ENCODE measurements at places on chromosomes 12 and 14. TPM values are rescaled to one million over a fixed set of nuclear protein-coding genes. Genes with fewer than 3 reads are reported as not detected.

Gene CLEC4C
- total RNA-seq = not detected

Gene BEST3
- under 0.01 TPM for total RNA-seq

Gene KRT72
- not detected for total RNA-seq

Gene CIROP
- 0.28 TPM for total RNA-seq

Gene GDF3
- total RNA-seq = not detected

Gene KRAS
- 9.3 TPM for total RNA-seq

Gene DLGAP5
- total RNA-seq = 40.3 TPM

Gene IFNG-AS1
- total RNA-seq = not detected

Gene LMO3
- 1.7 TPM for total RNA-seq

Gene HVCN1
- total RNA-seq = 1.4 TPM

Gene KRT86
- not detected for total RNA-seq

DNA sequence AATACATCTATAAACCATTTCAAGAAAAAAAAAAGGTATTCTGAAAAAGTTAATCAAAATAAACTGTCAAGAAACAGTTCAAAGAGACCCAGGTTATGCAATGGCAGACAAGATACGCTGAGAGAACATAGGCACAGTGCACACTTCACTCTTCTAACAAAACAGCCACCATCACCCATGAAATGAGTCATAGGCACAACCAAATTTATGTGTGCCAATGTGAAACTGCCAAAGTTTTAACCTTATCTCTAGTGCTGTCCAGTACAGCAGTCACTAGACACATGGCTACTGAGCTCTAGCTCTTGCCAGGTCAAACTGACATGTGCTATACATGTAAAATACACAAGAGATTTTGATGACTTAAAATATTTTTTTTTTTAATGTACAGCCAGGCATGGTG is 1.4 kb downstream of the CEP128 start:
- no peak overlapping the region for H3K4me3 ChIP-seq
- H3K27me3 ChIP-seq = no peaks in the 10 kb centered on the region
- H3K4me1 ChIP-seq = no peaks in the 10 kb centered on the region
- H3K36me3 ChIP-seq = no peaks in the 10 kb centered on the region
- H3K27ac ChIP-seq = no peak overlapping the region

DNA sequence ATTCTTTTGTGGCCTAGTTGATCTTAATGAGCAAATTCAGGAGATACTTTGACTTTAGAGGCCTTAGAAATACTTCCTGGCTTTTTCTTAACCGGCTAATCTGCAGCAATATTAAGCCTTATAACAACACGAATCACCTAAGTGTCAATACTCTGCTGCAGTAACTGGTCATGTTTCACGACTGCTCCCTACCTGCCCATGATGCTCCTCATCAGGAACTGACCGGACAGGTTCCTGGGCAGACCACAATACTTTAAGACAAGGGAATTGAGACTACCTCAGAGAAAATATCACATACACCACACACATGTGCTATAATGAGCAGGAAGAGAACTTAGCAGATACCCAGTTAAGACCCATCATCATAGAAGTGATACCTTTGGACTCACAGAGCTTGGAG is 211.9 kb upstream of the BMP4 start:
- peaks cover 15% of the 10 kb centered on the region for H3K27me3 ChIP-seq
- H3K4me3 ChIP-seq = no peak overlapping the region
- H3K27ac ChIP-seq = no peak overlapping the region
- H3K36me3 ChIP-seq = no peaks in the 10 kb centered on the region
- no peak for DNase-seq

DNA sequence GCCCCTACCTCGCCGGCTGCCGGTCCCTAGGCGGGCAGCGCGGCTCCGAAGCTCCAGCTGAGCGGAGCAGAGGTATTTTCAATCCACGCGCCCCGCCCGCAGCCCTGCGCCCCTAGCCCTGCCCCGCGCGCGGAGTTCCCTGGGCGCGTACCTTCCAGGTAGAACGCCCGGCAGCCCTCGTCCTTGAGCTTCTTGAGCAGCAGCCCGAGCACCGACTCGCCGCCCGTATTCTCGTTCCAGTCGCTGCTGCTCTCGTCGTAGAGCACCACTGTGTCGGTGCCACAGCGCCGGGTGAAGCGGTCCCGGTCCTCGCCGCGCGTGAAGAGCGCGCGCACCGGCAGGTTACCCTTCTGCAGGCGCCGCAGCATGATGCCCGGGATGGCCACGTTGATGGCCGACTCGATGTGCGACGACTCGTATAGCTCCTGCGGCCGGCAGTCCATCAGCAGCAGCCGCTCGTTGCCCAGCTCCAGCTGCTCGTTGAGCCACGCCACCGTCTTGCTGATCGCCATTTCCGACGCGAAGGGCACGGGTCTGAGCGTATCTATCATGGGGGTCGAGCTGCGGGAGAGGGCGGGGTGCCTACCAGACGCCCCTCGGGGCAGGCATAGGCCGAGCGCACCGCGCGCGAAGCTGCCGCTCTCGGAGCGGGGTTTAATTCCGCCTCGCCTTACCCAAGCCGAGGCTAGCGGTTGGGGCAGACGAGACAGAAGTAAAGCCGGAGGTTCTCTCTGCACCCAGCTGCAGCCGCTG is 636 bp downstream of the DUSP6 start:
- H3K36me3 ChIP-seq = peaks cover 11% of the 10 kb centered on the region
- H3K4me3 ChIP-seq = peak overlapping the region; percentile 91
- H3K27ac ChIP-seq = peak overlapping the region; percentile 90
- H3K27me3 ChIP-seq = no peaks in the 10 kb centered on the region

- H3K4me1 ChIP-seq = peaks cover 10% of the 10 kb centered on the region
- DNase-seq = peak; percentile 47
- H3K27ac ChIP-seq = no peak overlapping the region
Measured at GRCh38 chr14:80428171-80428570, 216.9 kb upstream of the DIO2 start.

GRCh38 chr12:27213830-27214787 is 30.0 kb upstream of the STK38L start:
- no peak for DNase-seq
- no peak overlapping the region for H3K4me3 ChIP-seq
- no peak overlapping the region for H3K27ac ChIP-seq
- H3K4me1 ChIP-seq = no peaks in the 10 kb centered on the region
- H3K27me3 ChIP-seq = no peaks in the 10 kb centered on the region
- H3K36me3 ChIP-seq = no peaks in the 10 kb centered on the region

DNA sequence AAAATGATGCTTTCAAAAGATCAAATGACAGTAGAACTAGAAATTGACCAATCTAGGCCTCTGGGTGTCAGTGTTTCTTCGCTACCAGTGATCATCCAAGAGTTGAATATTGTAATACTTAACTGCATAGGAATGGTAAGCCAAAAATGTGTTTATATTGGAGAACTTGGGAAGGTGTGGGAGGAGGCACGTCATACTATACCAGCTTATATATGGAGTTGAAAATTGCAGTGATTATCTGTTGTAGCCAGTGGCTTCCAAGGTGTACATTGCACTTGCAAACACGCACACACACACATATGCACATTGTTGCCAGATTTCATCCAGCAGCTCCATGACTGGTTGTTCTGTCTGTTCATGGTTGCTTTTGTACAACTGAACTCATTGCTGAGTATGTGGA is 36.1 kb downstream of the EID3 start:
- peaks cover 7% of the 10 kb centered on the region for H3K4me1 ChIP-seq
- H3K4me3 ChIP-seq = no peak overlapping the region
- no peak overlapping the region for H3K27ac ChIP-seq
- H3K36me3 ChIP-seq = peaks cover 63% of the 10 kb centered on the region
- peak; percentile 54 for DNase-seq
- H3K27me3 ChIP-seq = no peaks in the 10 kb centered on the region

- no peak overlapping the region for H3K27ac ChIP-seq
- peaks cover 38% of the 10 kb centered on the region for H3K36me3 ChIP-seq
Measured at GRCh38 chr14:101009531-101009930, 106.0 kb upstream of the RTL1 start.

- no peak overlapping the region for H3K4me3 ChIP-seq
- no peaks in the 10 kb centered on the region for H3K27me3 ChIP-seq
- peaks cover 3% of the 10 kb centered on the region for H3K36me3 ChIP-seq
- DNase-seq = no peak
Measured at GRCh38 chr12:89649820-89650219, 58.8 kb downstream of the ATP2B1 start.

- H3K27ac ChIP-seq = no peak overlapping the region
- H3K27me3 ChIP-seq = no peaks in the 10 kb centered on the region
- no peak overlapping the region for H3K4me3 ChIP-seq
Measured at GRCh38 chr12:99261256-99261655, 386.3 kb upstream of the GARIN6 start.

- H3K27me3 ChIP-seq = peaks cover 10% of the 10 kb centered on the region
- no peaks in the 10 kb centered on the region for H3K4me1 ChIP-seq
- peak; percentile 5 for DNase-seq
- no peak overlapping the region for H3K4me3 ChIP-seq
- H3K27ac ChIP-seq = no peak overlapping the region
- H3K36me3 ChIP-seq = no peaks in the 10 kb centered on the region
Measured at GRCh38 chr12:65156366-65156841, 13.0 kb upstream of the LEMD3 start.

GRCh38 chr12:125387206-125387605 is 322.0 kb downstream of the AACS start:
- no peak overlapping the region for H3K27ac ChIP-seq
- no peak overlapping the region for H3K4me3 ChIP-seq
- H3K4me1 ChIP-seq = no peaks in the 10 kb centered on the region
- H3K36me3 ChIP-seq = no peaks in the 10 kb centered on the region

- peaks cover 18% of the 10 kb centered on the region for H3K4me1 ChIP-seq
- no peak for DNase-seq
- H3K27ac ChIP-seq = no peak overlapping the region
- H3K27me3 ChIP-seq = no peaks in the 10 kb centered on the region
- H3K4me3 ChIP-seq = no peak overlapping the region
- H3K36me3 ChIP-seq = 0 out of 2 replicates have a peak, but pooled peaks cover 1% of the 10 kb centered on the region
Measured at GRCh38 chr14:89907655-89908054, 46.9 kb downstream of the EFCAB11 start.

DNA sequence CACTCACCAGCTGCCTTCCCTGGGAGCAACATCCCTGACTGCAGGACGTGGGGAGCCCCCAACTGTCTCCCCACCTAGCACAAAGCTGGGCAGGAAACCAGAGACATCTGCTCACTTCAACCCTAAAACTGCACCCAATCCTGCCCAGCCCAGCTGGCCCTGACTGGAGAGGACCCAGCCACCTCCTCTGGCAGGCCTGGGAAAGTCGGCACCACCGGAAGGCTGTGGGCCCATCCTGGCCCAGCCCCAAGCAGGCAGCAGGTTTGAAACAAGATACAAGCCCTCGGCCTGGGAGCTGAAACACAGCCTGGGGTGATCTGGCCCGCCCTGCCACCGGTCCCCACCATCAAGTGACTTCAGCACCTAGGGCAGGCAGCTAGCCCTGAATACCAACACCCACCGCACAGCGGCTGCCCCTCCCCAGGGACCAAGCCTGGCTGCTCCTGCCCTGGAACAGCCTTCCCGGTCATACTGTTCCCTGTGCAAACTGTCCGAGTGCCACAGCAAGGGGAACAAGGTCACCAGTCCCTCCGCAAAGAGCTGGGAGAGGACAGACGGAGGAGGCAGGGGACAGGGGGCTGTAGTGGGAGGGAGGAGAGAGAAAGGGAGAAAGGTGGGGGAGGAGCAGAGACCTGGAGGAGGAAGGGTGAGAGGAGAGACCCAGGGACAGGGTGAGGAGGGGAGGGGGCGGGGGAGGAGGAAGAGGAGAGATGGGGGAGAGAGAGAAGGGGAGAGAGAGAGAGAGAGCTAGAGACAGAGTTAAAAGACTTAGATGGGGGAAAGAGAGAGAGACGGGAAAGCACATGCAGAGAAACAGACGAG is 115.7 kb downstream of the RFLNA start:
- peaks cover 29% of the 10 kb centered on the region for H3K4me1 ChIP-seq
- H3K36me3 ChIP-seq = peaks cover 22% of the 10 kb centered on the region
- DNase-seq = peak; percentile 41
- H3K4me3 ChIP-seq = no peak overlapping the region
- no peaks in the 10 kb centered on the region for H3K27me3 ChIP-seq

All from IMR-90 (cell line).